ENCODE measurements at places on chromosomes 6 and 20.

DNA sequence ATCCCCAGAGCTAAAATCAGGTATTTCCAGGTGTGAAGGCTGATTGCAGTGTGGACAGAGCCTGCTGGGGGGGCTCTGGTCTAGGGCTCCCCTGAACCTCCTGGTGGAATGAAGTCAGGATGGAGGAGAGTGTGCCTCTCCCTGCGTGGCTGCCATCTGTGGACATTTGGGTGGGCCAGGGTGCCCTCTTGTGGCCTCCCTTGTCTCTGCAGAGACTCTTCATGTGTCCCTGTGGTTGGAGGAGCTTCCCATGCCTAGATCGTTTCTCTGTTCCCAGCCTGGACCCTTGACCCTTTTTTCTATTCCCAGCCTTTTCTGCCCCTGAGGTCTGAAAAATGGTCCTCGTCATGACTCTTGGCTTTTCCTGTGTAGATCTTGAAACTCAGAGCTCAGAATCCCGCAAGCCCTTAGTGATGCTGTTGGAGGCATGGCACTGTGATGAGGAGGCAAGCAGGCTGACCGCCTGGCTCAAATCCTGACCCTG is 9.9 kb upstream of the PSMF1 start:
- peak; percentile 47 for DNase-seq

DNA sequence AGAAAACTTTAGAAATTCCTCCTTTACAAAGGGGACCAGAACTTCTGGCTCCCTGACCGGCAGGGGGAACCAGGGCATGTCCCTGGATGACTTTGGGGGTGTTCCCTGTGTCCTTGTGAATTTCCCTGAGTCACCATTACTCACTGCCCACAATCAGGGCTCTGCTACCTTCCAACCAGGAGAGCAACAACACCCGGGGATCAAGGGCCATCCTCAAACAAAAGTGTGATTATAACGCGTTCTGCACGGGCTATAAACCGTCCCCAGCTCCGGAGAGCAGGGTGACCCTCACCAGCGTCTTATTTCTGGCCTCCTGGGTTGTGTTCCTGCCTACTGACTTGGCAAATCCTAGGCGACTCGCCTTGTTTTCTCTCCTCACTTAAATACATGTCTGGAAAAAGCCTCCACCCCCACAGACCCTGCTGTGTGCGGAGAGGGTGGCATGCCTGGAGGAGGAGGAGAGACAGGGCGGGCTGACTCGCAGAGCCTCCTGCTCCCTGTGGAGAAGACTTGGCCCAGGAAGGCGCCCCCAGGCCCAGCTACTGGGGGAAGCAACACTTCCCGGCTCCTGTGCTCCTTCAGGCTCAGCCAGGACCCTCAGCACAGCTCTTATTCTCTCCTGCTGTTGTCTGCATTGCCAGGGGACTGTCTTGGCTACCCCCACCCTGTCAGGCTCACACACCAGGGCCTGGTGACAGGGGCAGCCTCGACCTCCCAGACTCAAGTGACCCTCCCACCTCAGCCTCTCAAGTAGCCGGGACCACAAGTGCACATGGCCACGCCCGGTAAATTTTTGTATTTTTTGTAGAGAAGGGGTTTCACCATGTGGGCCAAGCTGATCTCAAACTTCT is 54.1 kb downstream of the FGD2 start:
- no peak for DNase-seq

- no peak for DNase-seq
Measured at GRCh38 chr6:131381052-131381708, 191.8 kb upstream of the ARG1 start.

DNA sequence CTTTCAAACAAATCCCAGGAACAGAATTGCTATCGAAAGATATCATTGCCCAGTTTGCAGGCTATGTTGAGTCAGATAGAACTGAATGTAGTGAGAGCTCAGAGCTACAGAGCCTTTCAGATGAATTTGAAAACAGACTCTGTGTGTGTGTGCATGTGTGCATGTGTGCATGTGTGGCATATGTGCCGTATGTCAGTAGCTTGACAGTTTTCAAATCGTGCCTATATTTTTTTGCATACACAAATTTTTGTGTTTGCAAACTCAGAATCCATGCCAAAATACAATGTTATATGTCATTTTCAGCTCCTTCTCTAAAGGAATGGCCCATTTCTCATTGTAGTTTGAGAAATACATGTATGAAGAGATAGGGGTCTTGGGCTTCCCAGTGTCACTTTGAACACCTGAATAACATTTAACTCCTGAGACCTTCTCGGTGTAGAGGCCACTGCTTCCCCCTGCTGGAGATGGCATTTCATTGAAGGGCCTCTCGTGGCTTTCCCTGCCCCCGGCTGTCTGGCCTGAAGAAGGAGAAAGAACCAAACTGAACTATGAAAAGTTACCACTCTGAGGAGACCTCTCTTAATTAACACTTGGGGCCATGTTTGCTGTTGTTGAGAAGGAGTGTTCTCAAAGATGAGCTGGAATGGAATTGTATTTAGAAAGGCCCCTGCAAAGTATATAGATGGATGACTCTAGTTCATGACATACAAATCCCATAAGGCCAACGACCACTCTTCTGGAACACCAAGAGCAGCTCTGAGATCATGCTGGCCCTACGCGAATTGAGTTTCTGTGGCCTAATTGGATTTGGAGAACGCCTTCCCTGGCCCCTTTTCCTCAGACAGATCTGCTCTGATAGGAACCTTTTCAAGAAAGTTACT is 58.7 kb downstream of the VAPB start:
- DNase-seq, result no peak

DNA sequence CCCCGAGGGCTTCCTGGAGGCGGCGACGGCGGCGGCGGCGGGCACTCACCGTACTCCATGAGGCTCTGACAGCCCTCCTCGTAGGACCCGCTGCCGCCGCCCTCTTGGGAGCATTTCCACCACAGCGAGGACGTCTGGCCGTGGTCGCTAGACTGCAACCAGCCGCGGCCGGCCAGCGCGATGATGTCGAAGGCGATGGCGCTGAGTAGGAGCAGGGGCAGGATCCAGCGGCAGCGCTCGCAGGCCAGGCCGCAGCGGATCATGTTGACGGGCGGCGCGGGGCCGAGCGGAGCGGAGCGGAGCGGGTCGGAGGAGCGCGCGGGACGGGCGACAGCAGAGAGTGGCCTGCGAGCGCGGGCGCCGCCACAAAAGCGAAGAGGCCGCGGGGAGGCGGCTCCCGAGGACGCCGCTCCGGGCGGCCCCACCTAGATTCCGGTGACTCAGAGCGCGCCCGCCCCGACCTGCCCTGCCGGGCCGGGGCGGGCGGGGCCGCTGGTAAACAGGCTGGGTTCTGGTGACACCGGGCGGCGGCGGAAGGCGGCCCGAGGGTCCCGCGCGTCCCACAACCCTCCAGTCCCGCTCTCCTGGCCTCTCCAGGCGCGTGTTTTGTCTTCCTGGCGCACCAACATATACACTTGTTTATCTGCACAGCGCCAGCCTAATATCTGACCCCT is at the start of gene PERP:
Gene PERP (minus strand): TSS at position 342 of the 674 bp plus-strand sequence. CDS start 79 bp downstream, at position 263.
- DNase-seq, result no peak

DNA sequence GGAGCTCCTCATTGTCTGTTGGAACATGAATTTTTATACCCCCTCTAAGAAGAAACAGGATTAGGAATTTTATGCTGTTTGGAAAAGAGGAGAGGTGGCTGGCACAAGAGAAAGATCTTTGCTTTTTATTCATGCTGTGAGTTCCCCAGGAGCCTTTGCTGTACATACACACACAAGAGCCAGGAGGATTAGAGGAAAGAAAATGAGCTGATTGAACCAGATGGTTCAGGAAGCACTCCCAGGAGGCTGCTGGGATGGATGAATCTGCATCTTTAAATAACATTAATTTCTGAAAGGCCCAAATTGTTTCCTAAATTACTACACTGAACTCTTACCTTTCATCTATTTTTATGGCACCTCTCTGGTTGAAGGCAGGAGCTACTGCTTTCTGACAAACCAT is 20.1 kb upstream of the TCP11 start:
- no peak for DNase-seq

GRCh38 chr6:134515986-134516385 is 198.1 kb upstream of the SGK1 start:
- DNase-seq, result no peak

- no peak for DNase-seq
Measured at GRCh38 chr20:14454296-14454695, 116.9 kb upstream of the FLRT3 start.

DNA sequence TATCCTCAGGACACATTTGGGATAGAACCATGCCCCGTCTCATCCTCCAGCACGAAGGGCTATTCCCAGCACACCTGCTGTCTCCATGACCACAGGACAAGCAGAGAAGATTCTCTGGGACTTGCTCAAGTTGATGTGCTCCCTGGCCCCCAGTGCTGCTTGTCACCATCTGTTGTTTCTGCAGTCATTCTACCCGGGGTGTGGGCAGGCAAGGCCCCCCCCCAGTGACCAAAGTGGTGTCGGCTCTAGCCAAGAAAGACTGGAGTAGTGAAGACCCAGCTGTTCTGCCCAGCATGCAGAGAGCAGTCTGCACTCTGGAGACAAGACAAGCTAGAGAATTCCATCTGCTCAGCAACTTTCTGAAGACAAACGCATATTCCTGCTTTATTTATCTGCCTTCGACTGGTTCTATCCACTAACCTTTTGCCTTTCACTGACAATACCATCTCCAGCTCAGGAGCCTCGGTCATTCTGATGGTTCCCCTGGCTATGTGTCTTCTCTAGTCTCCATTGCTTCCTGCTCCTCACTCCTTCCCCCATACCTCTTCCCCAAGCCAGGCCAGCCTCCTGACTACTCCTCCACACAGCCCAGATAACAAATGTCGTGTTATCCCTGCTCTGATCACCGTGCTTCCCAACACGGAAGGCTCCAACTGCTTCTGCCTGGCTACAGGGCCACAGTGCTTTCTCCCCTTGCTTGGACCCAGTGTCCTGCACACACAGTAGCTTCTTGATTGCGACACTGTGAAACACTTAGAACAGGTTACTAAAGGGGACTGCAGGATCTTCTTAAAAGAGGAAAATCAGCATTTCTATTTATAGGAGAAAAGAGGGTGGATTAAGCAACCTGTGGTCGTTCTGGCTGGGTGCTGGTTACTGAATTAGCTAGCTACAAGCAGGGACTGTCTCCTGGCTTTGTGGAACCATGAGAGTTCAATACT is 86.7 kb upstream of the EMILIN3 start:
- DNase-seq, result no peak

- DNase-seq, result no peak
Measured at GRCh38 chr20:3358676-3359340, 48.7 kb downstream of the DNAAF9 start.

GRCh38 chr6:150925590-150925928 is 60.1 kb downstream of the MTHFD1L start:
- DNase-seq, result no peak

DNA sequence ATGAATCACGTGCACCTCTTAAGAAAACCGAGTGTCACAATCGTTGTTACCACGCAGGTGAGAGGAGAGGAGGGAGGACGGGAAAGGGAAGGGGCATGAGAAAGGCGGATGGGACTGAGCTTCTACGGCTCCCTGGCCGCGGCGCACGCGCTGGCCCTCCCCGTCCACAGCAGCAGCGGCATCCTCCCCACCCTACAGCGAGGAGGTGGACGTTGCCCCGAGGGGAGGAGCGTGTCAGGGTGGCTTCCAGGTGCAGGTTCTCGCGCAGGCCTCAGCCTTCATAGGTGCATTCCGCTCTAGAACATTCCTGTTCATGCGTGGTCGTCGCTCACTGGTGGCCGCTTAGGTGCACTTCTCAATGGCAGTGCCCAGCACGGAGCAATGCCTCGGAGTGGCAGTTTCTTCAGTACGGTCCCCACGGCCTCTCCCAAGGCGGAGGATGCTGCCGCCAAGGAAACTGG is 29.7 kb upstream of the AFDN start:
- DNase-seq, result no peak

DNA sequence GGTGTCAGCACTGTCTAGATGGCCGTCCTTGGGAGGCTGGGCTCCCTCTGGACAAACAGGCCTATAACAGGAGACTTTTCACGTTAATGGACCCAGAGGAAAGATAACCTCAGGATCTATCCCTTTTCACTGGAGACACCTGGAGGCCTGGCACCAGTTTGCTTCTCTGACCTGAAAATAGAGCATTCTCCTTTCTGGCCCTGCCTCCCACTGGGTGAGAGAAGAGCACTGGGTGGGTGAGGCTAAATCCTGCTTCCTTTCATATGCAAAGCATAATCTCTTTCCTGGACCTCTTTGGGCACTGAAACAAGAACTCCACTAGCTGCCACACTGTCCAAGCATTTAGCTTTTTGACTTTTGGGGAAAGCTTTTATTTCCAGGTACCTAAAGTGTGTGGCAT is 78.3 kb downstream of the FOXO3 start:
- DNase-seq, result no peak

- no peak for DNase-seq
Measured at GRCh38 chr6:105209950-105210706, 30.3 kb upstream of the POPDC3 start.

DNA sequence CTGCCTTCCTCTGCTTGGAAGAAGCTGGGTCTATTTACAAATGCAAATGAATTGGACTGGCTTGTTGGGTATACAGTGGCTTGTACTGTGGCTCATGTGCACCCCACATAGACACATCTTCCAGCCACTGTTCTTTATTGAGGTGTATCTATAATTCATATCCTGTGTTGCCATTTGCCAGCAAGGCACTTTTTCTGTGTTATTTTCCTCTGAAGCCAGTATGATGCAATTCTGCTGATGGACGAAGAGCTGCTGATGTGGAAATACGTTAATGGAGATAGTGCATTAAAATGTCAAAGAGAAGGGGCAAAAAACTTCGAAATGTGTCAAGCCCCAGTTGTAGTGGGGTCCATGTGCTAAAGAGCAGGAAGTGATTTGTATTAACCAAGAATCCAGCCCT is 167.5 kb downstream of the TMEM242 start:
- no peak for DNase-seq

GRCh38 chr6:142380626-142381025 is 78.8 kb downstream of the ADGRG6 start:
- no peak for DNase-seq

DNA sequence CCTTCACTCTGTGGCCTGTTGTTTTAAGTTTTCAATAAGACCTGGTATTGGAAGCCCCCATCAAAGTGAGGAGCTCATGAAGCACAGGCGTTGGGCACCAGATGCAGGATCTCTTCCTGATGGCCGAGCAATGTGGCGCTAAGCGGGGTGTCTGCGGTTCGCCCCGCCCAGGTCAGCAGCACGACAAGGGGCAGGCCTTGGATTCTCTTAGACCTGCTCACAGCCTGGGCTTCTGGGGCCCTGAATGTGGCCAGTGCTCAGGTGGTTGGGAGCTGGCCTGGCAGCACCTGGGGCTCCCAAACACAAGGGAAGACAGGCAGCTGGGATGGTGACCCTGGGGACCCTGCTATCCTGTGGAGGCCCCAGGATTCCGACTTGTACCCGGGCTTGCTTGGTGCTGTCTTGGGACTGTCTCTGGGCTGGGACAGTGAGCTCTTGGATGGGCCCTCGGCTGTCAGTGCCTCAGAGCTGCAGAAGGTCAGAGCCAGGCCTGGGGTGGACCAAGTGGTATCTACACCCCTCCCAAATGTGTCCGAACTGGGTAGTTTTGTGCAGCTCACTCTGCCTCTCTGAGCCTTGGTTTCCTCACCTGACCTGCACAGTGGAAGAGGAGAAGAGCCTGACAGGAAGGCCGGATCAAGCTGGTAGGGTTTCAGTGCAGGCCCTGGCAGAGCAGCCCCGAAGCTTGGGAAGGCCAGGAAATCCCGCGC is 69.1 kb downstream of the PHACTR3 start:
- no peak for DNase-seq

GRCh38 chr20:50957798-50958614 is at the start of gene DPM1:
DPM1 (minus strand) TSS chr20:50958532; CDS start chr20:50958523, 9 bp downstream.
- peak; percentile 86 for DNase-seq

- DNase-seq, result no peak
Measured at GRCh38 chr6:133333852-133334251, 92.7 kb downstream of the EYA4 start.

GRCh38 chr6:21386744-21387143 is 206.8 kb upstream of the SOX4 start:
- no peak for DNase-seq

Data from amygdala (tissue), 56 donors.